ENCODE measurements at places on chromosomes 16 and 17.
A peak's percentile ranks its signal among the peaks of the same experiment; 100 is the strongest.

GRCh38 chr17:81056312-81056711 is 21.4 kb downstream of the BAIAP2 start:
- no peak for DNase-seq

DNA sequence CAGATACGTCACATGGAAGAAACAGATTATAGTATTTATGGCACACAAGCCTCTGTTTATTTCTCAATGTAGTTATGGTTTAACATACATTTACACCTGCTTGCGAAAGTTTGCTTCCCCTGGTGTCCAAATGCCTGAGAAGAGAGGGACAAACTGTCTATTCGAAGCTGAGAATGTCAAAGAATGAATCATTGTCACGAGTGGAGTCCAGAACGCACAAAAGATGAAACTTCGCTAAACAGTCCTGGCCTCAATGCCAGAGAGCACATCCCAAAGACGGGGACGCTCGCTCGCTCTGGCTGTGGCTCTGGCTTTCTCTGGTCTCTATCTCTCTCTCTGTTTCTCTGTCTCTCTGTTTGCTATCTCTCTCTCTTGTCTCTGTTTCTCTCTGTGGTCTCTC is 298.8 kb downstream of the FOXL1 start:
- DNase-seq, result no peak

GRCh38 chr16:80985611-80986010 is 21.1 kb downstream of the CMC2 start:
- no peak for DNase-seq

GRCh38 chr17:49469831-49470810 is 25.0 kb upstream of the NGFR start:
- no peak for DNase-seq

DNA sequence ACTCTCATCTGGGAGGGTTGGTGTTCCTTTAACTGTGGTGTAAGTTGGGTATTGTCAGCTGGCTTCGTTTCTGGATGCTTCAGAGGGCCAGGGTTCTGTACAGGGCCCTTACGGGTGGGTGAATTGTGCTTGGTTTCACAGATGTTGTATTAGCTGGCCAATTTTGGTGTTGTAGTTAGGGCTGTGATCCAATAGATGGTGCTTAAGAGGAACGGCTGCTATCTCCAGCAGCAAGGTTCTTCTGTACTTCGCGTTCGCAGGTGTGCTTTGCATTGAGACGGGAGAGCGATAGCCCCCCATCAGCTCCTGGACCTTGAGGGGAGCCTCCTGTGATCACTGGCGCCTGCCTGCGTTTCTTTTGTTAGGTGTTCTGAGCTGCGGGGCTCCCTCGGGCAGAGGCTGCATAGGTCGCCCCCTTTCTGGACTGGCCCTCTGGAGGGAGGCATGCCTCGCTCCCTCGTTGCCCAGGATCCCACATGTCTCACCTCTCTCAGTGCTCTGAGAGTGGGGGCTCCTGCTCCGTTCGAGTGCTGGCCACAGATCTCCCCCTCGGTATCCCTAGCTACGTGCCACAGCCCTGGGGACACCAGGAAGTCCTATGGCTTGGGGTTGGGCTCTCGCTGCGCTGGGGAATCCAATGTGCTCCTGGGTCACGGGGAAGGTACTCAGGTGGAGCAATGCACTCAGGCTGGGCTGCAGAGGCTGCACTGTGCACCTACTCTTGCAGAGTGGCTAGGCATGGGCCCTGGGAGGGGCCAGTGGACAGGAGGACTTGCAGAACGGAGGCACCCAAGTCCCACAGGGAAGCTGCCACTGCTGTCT is 837 bp upstream of the PRDM7 start:
- DNase-seq, result peak; percentile 50
